Mesenchymal stem cell (in vitro differentiated cells and primary cell): ENCODE measurements at places on chromosomes 13 and 19.
A peak's percentile ranks its signal among the peaks of the same experiment; 100 is the strongest.

DNA sequence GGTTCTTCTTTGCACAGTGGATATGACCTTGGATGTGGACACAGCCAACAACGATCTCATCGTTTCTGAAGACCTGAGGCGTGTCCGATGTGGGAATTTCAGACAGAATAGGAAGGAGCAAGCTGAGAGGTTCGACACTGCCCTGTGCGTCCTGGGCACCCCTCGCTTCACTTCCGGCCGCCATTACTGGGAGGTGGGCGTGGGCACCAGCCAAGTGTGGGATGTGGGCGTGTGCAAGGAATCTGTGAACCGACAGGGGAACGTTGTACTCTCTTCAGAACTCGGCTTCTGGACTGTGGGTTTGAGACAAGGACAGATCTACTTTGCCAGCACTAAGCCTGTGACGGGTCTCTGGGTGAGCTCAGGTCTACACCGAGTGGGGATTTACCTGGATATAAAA, 9.4 kb downstream of the RFPL4AL1 start:
- H3K27ac ChIP-seq: no peak overlapping the region
- no peaks in the 10 kb centered on the region for H3K36me3 ChIP-seq
- H3K27me3 ChIP-seq: no peaks in the 10 kb centered on the region
- H3K4me3 ChIP-seq: no peak overlapping the region

DNA sequence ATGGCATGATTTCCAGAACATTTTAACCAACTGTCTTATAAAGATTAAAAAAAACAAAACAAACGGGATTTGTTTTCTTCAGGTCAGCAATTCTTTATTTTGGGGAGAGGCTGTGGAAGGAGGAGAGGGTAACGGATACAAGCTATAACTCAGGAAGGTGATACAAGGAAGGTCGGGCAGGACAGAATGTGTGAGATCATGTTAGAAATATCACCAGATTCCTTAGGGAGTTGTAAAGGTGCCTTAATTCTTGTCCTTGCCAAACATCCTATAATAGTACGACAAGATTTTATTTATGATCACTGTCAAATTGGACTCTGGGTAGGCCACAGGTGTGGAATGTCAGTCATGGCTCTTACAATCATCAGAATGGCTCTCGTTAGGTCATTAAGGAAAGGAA, 503.1 kb downstream of the DIAPH3 start:
- H3K27me3 ChIP-seq: no peaks in the 10 kb centered on the region
- DNase-seq: no peak
- H3K4me3 ChIP-seq: no peak overlapping the region
- H3K36me3 ChIP-seq: no peaks in the 10 kb centered on the region

DNA sequence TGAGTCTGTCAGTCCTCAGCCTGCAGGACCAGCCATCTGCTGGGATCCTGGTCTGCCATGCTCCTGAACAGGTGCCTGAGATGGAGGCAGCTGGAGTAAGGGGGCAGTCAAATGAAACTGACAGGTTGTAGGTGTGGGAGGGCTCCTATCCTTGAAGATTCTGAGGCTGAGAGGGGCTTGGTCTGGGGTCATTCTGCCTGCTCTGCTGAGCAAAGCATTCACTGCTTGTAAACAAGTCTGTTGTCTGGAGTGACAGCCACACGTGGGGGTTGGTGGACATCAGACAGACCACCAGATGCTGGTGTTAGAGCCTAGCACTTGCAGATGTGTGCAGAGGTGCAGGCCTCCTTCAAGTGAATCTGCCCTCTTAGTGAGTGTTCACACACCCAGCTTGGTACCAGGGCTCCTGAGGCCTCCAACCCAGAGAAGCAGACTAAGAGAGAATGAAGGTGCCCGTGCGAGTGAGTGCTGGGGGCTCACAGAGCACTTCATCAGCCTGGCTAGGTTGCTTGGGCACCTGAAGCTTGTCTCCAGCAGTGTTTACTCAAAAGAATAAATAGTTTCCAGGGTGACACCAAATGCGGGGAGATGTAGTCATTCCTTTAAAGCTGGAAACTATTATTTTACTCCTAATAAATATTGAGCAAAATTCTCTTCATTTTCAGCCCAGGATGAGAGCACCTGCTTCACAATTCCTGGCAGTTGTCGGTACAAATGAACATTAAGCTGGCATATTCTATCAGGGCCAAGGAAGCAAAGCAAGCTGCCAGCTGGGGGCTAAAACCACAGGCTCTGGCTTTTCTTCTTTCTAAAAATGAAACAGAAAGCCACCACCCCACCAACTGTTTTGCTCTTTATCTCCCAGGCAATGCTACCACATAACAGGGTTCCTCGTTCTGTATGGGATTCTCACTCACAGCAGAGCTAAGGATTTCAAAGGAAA, 82.3 kb downstream of the RNASEH2B start:
- H3K27me3 ChIP-seq: peaks cover 17% of the 10 kb centered on the region
- no peaks in the 10 kb centered on the region for H3K36me3 ChIP-seq
- no peak overlapping the region for H3K27ac ChIP-seq
- H3K4me3 ChIP-seq: no peak overlapping the region

GRCh38 chr19:53394522-53394973, 401 bp upstream of the ZNF765 start:
- peaks cover 11% of the 10 kb centered on the region for H3K36me3 ChIP-seq
- peak overlapping the region; percentile 40 for H3K4me3 ChIP-seq
- H3K27me3 ChIP-seq: no peaks in the 10 kb centered on the region
- H3K4me1 ChIP-seq: peaks cover 7% of the 10 kb centered on the region
- peak; percentile 76 for DNase-seq

- no peaks in the 10 kb centered on the region for H3K36me3 ChIP-seq
- no peak overlapping the region for H3K4me3 ChIP-seq
- DNase-seq: no peak
- H3K27me3 ChIP-seq: no peaks in the 10 kb centered on the region
- H3K27ac ChIP-seq: no peak overlapping the region
- H3K4me1 ChIP-seq: no peaks in the 10 kb centered on the region
Measured at GRCh38 chr13:38042771-38043170, 173.2 kb upstream of the TRPC4 start.

- no peaks in the 10 kb centered on the region for H3K36me3 ChIP-seq
- H3K27ac ChIP-seq: no peak overlapping the region
- H3K27me3 ChIP-seq: no peaks in the 10 kb centered on the region
- H3K4me1 ChIP-seq: no peaks in the 10 kb centered on the region
- no peak for DNase-seq
Measured at GRCh38 chr13:69279213-69279612, 828.4 kb upstream of the ATXN8OS start.

DNA sequence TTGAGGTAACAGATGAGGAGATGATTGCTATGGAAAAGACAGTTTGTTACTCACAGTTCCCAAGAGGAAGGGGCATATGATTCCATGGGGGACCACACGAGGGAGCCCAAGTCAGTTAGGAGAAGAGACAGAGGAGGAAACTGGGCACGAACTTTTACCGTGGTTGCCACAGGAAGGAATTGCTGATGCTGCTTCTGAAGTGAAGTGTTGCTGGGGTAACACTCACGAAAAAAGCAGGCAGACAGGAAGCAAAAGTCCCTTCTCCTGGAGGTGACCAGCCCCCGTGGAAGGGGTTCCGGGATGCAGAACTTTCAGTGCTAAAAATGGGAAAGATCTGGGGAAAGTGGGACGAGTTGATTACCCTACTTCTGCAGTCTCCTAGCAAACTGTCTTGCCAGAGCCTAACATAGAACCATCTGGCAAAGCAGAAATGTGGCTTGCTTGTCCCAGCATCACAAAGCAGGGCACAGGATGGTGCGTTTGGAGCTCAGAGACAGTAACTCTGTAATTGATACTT, 35.4 kb upstream of the MAP3K10 start:
- no peak overlapping the region for H3K27ac ChIP-seq
- H3K4me3 ChIP-seq: no peak overlapping the region
- H3K36me3 ChIP-seq: no peaks in the 10 kb centered on the region

- H3K27me3 ChIP-seq: no peaks in the 10 kb centered on the region
- DNase-seq: no peak
- H3K36me3 ChIP-seq: no peaks in the 10 kb centered on the region
- H3K27ac ChIP-seq: no peak overlapping the region
- peaks cover 15% of the 10 kb centered on the region for H3K4me1 ChIP-seq
Measured at GRCh38 chr19:456547-457110, 4.2 kb downstream of the SHC2 start.

DNA sequence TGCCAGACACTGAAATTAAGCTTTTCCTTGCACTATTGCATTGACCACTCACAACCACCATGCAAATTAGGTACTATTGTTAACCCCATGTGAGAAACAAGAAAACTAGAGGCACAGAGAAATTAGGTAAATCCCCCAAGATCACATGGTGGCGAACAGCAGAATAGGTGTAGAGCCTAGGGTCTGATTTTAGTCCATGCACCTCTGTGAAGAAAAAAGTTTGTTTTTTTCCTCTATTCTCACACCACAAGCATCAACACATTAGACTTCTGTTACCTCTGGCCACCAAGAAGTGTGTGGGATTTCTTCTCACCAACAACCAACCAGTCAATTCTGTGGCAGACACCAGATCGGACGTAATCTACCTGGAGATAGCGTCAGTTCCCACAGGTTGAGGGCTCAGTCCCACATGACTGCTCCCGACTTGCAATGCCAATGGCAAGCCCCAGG, 391.9 kb downstream of the COG6 start:
- no peak overlapping the region for H3K27ac ChIP-seq
- H3K27me3 ChIP-seq: no peaks in the 10 kb centered on the region
- no peaks in the 10 kb centered on the region for H3K4me1 ChIP-seq
- DNase-seq: no peak

DNA sequence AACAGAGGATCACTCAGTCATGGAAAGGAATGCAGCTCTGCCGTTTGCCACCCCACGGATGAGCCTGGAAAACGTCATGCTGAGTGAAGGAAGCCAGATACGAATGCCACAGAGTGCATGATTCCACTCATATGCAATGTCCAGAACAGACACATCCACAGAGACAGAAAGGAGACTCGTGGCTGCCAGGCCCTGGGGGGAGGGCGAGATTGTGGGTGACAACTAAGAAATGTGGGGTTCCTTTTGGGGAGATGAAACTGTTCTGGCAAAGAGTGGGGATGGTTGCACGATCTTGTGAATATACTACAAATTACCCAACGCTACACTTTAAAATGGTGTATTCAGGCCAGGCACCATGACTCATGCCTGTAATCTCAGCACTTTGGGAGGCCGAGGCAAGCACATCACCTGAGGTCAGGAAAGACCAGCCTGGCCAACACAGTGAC, 27.2 kb upstream of the NAPA start:
- peaks cover 22% of the 10 kb centered on the region for H3K27me3 ChIP-seq
- H3K4me1 ChIP-seq: peaks cover 16% of the 10 kb centered on the region
- no peak overlapping the region for H3K4me3 ChIP-seq
- no peaks in the 10 kb centered on the region for H3K36me3 ChIP-seq
- peak overlapping the region; percentile 70 for H3K27ac ChIP-seq
- peak; percentile 91 for DNase-seq

GRCh38 chr13:88704600-88705275, 1033.6 kb downstream of the SLITRK5 start:
- peak; percentile 6 for DNase-seq
- H3K27me3 ChIP-seq: no peaks in the 10 kb centered on the region
- H3K36me3 ChIP-seq: no peaks in the 10 kb centered on the region
- no peaks in the 10 kb centered on the region for H3K4me1 ChIP-seq
- no peak overlapping the region for H3K27ac ChIP-seq

DNA sequence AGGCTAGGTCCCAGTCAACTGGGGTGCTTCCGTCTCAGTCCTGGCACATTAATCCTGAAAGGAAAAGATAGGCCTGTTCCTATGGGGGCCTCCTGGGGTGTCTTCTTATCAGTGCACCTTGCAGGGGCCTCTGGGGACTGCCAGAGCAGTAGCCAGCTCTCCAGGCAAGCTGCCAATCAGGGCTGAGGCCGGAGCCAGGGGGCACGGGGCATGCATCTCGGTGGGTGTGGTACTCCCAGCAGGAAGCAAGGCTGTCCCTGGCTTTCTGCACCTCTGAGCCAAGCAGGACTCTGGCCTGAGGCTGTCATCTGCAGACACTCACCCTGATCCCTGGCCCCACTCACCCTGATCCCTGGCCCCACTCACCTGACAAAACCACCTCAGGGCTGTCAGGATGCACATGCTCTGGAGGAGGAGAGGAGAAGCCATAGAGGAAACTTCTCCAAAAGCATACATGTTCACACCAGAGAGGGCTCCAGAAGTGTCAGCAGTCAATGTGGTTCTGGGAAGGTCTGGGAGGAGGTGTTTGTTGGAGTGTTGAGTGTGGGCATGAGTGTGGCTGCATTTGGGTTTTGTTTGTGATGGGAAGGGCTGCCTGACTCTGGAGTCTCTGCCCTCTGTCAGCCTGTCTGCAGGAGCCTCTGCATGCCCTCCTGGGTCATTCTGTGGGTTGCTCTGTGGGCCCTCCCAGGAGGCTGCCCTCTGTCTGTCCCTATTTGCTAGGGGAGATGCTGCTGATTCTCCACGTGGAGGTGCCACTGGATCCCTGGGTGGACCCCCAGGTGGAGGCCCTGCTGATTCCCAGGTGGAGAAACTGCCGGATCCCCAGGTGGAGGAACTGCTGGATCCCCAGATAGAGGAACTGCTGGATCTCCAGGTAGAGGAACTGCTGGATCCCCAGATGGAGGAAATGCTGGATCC, 22.7 kb upstream of the KCTD15 start:
- H3K27me3 ChIP-seq: peaks cover 40% of the 10 kb centered on the region
- DNase-seq: no peak
- no peak overlapping the region for H3K27ac ChIP-seq
- no peaks in the 10 kb centered on the region for H3K36me3 ChIP-seq

GRCh38 chr13:91238036-91238435, 109.5 kb upstream of the MIR17HG start:
- no peak for DNase-seq
- H3K4me3 ChIP-seq: no peak overlapping the region
- H3K4me1 ChIP-seq: no peaks in the 10 kb centered on the region

DNA sequence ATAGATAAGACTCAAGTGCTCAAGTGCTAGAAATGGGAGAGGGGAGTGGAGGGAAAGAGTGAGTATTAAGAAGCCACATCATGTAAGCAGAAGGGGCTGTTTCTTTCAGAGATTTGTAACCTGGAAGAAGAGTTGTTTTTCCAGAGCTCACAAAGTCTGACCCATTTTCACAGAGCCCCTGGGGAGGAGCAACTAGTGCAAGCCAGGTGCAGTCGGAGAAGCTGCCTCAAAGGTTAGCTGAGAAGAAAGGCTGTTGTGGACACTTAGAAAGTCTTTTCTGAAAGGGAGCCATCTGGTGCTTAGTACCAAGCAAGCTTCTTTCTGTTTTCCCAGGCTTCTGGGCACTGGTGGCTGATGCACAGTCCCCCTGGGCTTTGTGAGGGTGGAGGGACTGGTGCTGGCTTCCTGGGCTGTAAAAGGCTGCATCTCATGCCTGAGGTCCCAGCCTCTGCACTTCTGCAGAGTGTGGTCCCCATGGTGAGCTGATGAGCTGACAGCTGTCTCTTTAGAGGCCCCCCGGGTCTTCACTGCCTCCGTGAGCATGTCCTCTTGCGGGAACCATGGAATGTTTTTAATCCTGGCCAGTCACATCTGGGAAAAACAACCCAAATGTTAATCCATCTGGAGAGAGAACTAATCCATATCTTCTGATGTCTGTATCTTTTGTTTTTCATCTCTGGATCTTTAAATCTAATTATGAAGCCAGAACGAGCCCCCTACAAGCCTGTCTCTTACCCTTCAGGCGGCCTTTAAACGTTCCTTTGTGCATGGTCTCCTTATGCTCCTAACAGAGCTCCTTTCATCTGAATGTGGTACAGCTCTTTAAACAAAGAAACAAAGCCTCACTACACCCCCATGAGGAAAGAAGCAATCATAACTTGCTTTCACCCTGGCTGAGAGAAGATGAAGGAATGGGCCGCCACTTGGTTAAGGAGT, 40.2 kb downstream of the OLFM4 start:
- no peak overlapping the region for H3K27ac ChIP-seq
- peaks cover 15% of the 10 kb centered on the region for H3K27me3 ChIP-seq
- no peaks in the 10 kb centered on the region for H3K4me1 ChIP-seq
- no peak for DNase-seq
- H3K36me3 ChIP-seq: no peaks in the 10 kb centered on the region
- no peak overlapping the region for H3K4me3 ChIP-seq

GRCh38 chr13:107712145-107712860, 503.0 kb downstream of the LIG4 start:
- no peaks in the 10 kb centered on the region for H3K36me3 ChIP-seq
- no peaks in the 10 kb centered on the region for H3K27me3 ChIP-seq
- peak; percentile 22 for DNase-seq
- peaks cover 1% of the 10 kb centered on the region for H3K4me1 ChIP-seq
- no peak overlapping the region for H3K27ac ChIP-seq
